ENCODE measurements at places on chromosomes 1 and 21. TPM values are rescaled to one million over a fixed set of nuclear protein-coding genes. Genes with fewer than 3 reads are reported as not detected.

The PDC gene
- total RNA-seq = not detected

The CHIA gene
- not detected for total RNA-seq

The EFNA3 gene
- 7.7 TPM for total RNA-seq

The FMO5 gene
- 100 TPM for total RNA-seq

The KRTAP21-2 gene
- total RNA-seq = not detected

The UBAP2L gene
- total RNA-seq = 78.5 TPM

The TNFSF18 gene
- 0.28 TPM for total RNA-seq

The PTPN22 gene
- total RNA-seq = 5.6 TPM

The TMCO4 gene
- total RNA-seq = 28.9 TPM

The NPL gene
- 15.4 TPM for total RNA-seq

The COL16A1 gene
- total RNA-seq = 15.7 TPM

The TBX15 gene
- not detected for total RNA-seq

The G0S2 gene
- total RNA-seq = 4.4 TPM

The CASQ1 gene
- total RNA-seq = 0.64 TPM

The IGSF21 gene
- total RNA-seq = 0.37 TPM

The AMY1C gene
- total RNA-seq = not detected

The ZNF593OS gene
- not detected for total RNA-seq

The RGS8 gene
- not detected for total RNA-seq

The GBP5 gene
- 2.2 TPM for total RNA-seq

The SLC2A5 gene
- total RNA-seq = 10.4 TPM

The LHX8 gene
- total RNA-seq = not detected

The DIP2A gene
- 48.3 TPM for total RNA-seq

The ATP1A1 gene
- total RNA-seq = 1,822 TPM

The AMY1A gene
- total RNA-seq = not detected

The IRF2BP2 gene
- total RNA-seq = 176 TPM

The CLIC6 gene
- total RNA-seq = 15.0 TPM

The IQCC gene
- total RNA-seq = 1.3 TPM

The ICOSLG gene
- total RNA-seq = 3.2 TPM

The UBE2Q1 gene
- 98.9 TPM for total RNA-seq

The CHD5 gene
- total RNA-seq = 0.18 TPM

The PCAT6 gene
- 1.2 TPM for total RNA-seq
